CD4-positive, alpha-beta T cell treated with Interleukin-15 for 4 hours (primary cell): ENCODE measurements at places on chromosomes 3 and 15.
A peak's percentile ranks its signal among the peaks of the same experiment; 100 is the strongest.

- no peak for DNase-seq
Measured at GRCh38 chr15:69565066-69565655, 112.5 kb downstream of the RPLP1 start.

DNA sequence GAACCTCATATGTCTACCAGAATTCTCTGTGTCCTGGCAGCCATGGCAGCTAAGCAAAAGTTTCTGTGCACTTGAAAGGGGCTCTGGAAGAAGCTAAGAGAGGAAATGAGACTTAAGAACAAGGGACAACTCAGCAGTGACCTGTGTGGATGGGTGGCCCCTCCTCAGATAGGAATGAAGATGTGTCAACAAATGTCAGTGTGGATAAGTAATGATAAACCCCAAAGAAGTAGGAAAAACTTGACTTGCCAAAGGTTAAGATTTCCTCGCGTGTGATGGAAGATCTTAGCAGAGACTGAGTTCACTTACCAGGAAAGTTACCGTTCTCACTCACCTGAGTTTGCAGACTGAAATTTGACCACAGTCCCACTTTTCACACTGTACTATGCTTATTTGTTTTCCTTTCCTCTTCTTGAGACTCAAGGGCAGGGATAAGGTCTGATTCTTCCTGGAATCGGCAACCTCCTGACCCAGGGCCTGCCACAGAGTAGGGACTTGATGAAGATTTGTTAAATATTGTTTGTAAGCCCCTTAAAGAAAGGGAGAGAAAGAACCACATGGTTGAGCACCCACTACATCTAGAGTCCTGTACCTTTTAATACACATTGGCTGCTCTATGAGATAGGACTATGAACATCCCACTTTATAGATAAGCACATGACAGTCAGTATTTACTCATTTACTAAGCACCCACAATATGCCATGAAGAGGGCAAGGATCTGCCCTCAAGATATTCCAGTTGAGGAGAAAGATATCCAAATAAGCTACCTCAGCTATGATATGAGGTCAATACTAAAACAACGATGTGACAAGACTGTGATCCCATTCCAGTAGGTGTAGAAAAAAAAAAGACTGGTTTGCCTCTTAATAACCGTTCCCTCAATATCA, 7.3 kb upstream of the HRH1 start:
- no peak for DNase-seq

DNA sequence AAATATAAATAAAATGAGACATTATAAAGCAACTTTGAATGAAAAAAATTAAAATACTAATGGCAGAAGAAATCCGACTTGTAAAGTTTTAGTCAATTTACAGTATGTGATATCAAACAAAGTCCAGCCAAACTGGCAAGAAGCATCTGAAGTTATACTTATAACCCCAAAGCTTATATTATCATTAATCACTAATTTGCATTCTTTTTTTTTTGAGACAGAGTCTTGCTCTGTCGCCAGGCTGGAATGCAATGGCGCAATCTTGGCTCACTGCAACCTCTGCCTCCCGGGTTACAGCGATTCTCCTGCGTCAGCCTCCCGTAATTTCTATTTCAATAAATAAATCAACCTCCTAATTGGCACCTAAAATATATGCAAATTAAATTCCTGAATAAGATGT, 80.1 kb downstream of the AQR start:
- no peak for DNase-seq

DNA sequence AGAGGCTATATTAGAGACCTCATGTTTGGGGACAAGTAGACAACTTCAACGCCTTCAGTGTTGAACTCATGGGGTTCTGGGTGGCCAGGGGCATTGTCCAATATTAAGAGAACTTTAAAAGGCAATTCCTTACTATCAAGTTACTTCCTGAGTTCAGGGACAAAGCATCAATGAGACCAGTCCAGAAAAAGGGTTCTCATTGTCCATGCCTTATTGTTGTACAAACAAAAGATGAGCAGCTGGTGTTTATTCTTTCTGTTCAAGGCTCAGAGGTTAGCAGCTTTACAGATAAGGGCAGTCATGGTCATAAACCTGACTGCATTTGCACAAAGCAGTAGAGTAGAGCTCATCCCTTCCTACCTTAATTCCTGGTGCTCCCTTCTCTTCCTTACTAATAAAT, 18.5 kb upstream of the PDHB start:
- DNase-seq, result no peak

GRCh38 chr3:32216172-32216783, 22.2 kb upstream of the CMTM8 start:
- DNase-seq, result no peak

- DNase-seq, result no peak
Measured at GRCh38 chr3:149449799-149450198, 24.7 kb upstream of the TM4SF4 start.

- DNase-seq, result no peak
Measured at GRCh38 chr15:68599560-68600071, 20.8 kb downstream of the CORO2B start.

GRCh38 chr3:26621176-26621575, 1.4 kb upstream of the LRRC3B start:
- no peak for DNase-seq

GRCh38 chr3:161423911-161424522, 52.7 kb upstream of the SPTSSB start:
- DNase-seq, result peak; percentile 39

DNA sequence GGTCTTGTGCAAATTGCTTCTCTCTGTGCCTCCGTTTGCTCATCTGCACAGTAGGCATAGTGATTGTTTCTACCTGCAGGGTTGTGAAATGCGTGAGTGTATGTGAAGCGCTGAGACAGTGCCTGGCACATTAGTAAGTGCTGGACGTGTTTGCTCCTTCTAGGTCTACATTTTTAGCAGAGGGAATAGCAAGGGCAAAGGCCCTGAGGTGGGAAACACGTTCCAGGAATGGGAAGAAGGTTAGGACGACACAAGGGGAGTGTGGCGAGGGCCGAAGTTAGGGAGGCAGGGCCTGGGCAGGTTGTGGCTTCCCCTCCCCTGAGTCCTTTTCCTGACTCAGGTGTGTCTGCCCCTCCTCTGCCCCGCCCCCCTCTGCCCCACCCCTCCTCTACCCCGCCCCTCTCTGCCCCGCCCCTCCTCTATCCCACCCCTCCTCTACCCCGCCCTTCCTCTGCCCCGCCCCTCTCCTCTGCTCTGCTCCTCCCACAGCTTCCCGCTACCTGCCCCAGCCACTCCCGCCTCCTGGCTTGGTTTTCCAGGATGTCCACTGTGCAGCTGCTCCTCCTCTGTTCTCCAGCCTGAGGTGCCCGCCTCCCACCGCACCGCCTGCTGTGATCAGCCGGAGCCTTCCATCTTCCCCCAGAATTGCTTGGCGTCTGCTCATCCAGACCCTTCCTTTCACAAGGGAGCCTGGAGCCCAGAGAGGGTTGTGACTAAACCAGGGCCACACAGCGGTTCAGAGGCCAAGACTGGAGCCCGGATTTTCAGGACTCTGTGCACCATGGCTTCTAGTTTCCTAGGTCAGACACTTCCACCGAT, 31.1 kb upstream of the SMAD6 start:
- no peak for DNase-seq

DNA sequence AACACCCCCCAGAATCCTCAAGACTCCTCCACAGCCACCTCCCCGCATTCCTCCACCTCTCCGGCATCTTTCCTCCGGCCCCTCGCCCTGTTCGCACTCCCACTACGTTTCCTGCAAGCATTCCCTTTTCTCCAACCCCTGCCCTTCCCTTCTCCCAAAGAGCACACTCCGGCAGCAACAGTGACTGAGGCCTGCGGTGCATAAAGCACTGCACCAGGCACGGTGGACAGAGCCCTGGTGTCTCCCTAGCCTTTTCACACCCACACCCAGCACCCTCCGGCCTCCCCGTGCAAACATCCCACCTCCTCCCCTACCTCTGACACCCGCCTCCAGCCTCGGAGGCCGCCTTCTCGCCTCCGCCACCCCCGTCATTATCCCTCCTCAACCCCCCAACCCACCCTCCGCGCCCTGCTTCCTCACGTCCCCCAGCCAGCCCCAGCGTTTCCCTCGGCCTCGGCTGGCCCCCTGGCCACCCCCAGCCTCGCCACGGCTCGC, 577 bp downstream of the ZNF148 start:
- DNase-seq, result peak; percentile 7

- no peak for DNase-seq
Measured at GRCh38 chr3:149376718-149377407, 586 bp downstream of the TM4SF1 start.

GRCh38 chr15:69537901-69538300, 85.3 kb downstream of the RPLP1 start:
- no peak for DNase-seq

DNA sequence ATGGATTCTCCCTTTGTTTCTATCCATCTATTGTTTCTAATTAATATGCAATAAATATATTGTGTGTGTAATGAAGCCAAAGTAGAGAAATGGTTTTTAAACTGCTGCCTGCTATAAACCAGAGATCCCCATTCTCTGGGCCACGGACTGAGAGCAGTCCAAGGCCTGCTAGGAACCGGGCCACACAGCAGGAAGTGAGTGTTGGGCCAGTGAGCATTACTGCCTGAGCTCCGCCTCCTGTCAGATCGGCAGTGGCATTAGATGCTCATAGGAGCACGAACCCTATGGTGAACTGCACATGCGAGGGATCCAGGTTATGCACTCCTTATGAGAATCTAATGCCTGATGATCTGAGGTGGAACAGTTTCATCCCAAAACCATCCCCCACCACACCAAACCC, 85.2 kb upstream of the POMGNT2 start:
- no peak for DNase-seq

GRCh38 chr15:75030023-75030413, 6.6 kb downstream of the PPCDC start:
- no peak for DNase-seq

GRCh38 chr3:35408882-35409281, 230.4 kb upstream of the ARPP21 start:
- no peak for DNase-seq

- peak; percentile 19 for DNase-seq
Measured at GRCh38 chr3:73056014-73056844, 5.2 kb upstream of the EBLN2 start.

DNA sequence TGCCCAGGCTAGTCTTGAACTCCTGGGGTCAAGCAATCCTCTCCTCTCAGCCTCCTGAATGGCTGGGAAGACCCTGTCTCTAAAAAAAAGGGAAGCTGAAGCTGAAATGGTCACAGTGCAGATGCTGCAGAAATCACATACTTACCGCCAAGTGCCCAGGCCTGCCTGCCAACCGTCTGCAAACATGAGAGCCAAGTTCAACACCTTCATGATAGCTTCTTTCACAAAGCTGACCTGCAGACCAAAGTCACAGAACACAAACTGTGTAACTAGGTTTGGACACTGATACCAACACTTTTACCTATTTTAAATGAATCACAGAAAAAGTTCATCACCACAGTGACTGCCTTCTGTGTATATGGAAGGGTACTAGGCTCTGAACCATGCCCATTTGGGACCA, 22.8 kb upstream of the CYFIP1 start:
- DNase-seq, result no peak

DNA sequence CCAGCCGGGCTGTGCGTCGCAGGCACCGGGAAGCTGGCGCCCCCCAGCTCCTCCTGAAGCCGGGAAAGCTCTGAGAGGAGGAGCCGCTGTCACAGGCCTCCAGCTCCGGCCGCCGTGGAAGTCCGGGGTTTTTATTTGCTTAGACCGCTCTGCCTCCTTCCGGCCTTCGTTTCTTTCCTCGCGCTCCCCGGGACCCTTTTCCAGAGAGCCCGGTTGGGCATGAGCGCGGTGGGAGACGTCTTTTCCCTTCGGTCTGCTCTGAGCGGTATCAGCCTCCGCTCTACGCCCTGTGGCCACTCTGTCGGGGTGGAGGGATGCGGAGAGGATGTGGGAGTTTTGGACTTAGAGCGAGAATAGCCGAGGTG, 559 bp downstream of the SENP5 start:
- no peak for DNase-seq

DNA sequence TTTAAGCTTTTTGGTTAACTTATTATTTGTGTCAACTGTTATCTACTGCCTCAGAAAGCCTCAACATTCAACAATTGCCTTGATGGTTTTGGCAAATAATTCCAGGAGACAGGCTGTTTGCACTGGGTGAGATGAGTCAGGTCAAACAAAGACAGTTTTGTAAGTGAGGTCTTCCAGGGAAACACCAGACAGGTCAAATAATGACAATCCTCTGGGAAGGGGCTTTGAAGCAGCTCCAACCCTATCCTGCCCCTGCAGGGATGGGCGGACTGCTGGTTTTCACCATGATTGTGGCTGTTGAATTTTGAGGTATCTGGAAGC, 79.4 kb upstream of the PRR23E start:
- no peak for DNase-seq

GRCh38 chr3:111762537-111762936, 96.5 kb upstream of the PHLDB2 start:
- DNase-seq, result no peak

DNA sequence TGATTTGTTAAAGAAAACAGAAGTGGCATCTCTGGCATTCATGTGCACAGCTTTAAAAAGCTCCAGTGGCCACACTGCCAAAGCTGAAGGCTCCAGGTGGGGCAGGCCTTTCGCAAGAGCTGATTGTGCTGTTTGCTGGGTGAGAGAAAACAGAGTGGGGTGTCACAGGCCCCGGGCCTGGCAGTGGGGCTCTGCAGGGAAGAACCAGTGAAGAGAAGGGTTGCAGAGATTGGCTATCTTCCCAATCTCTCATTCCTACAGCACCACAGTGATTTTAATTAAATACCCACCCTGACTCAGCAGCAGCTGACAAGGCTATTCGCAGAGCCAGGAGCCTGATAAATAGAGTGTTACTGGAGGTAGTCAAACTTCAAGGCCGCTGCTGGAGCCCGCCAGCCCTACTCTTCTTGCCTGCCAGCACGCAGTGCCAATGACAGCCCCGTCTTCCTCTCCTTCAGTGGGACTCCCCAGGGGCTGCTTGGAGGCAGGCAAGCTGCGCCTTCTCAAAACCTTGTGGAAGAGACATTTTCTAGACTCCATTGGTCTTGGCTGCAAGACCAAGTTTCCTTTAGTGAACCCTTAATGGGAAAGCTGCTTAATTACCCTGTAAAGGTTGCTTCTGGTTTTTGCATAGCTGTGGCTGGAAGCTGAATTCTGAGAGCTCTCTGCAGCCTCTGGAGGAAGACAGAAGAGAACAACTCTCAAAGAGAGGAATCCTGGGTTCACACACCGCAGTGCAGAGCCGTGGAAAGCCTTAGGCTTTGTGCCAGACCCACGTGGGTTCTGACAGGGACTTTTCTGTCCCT, 225.8 kb upstream of the SLCO3A1 start:
- DNase-seq, result no peak

DNA sequence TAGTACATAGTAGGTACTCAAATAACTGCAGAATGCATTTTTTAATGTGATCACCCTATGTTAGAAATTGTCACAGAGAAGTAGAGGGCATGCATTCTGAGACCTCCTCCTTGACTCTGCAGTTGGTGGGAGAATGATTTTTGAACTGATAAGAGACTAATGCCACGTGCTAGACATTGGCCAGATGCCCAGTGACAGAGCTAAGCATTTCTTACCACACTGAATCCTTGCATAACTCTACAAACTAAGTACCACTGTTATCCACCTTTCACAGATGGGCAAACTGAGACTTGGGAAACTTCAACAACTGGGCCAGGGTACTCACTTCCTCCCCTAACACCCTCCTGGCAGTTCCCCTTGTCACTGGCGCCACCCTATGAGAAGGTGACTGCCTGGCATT, 33.5 kb upstream of the SPATA12 start:
- no peak for DNase-seq

GRCh38 chr3:16515885-16516420, 2.5 kb upstream of the RFTN1 start:
- DNase-seq, result no peak

GRCh38 chr3:60294181-60294580, 957.1 kb downstream of the FHIT start:
- DNase-seq, result no peak
